ENCODE measurements at places on chromosomes 2 and 18.

- no peak for DNase-seq
Measured at GRCh38 chr2:20106746-20107145, 55.3 kb upstream of the LAPTM4A start.

- no peak for DNase-seq
Measured at GRCh38 chr2:239518286-239519088, 117.7 kb upstream of the HDAC4 start.

GRCh38 chr2:102181919-102182635, 4.7 kb upstream of the IL1RL2 start:
- DNase-seq, result no peak

DNA sequence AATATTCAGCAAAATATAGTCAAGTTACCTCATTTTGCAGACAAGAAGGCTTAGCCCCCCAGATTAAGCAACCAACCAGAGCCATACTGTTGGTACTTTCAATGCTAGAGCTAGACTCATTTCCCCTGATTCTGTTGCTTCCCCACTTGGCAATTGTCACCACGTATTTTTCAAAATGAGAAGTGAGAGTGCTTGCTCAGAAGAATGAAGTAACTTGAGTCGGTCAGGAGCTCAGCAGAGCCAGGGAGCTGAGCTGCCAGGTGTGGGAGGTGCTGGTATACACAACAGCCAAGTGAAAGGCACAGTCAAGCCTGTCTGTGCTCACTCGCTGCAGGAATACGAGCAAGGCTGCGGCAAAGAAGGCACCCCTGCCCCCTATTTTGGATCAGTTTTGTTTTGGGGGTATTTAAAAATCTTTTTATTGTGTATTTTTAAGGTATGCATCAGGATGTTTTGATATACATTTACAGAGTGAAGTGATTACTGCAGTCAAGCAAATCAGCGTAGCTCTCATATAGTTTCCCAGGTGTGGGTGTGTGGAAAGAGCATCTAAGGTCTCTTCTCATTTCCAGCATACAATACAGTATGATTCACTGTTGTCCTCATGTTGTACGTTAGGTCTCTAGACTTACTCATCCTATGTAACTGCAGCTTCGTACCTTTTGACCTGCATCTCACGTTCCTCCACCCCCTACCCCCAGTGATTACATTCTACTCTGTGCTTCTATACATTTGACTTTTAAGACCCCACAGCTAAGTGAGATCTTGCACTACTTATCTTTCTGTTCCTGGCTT, 62.4 kb downstream of the MRPS9 start:
- DNase-seq, result no peak

DNA sequence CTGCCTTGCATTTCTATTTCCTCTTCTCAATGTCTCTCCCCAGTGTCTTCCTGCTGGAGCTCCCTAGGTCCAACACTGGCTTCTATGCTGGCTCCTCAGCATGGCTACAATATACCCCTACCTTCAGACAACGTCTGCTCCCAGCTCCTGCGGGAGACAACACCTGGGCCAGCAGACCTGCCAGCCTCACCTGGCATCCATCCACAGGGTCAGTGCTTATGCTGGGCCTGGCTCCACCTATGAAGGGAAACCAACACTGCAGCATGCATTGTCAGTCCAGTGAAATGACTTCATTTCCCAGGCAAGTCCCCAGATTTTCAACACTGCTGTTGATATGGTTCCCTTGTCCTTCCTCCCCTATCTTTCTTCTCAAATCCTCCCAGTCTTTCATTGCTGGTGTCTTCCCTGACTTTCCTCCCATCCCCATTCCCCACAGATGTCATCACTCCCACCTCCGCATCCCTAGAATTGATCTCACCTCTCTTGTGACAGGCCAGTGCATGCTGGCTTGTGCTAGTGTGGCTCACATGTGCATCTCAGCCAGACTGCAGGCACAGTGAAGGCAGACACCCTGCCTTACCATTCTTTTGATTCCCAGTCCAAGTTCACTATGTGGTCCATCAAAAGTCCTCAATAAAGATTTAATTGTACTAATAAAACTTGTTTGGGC, 98.0 kb downstream of the MYO5B start:
- DNase-seq, result no peak

GRCh38 chr2:39728941-39729351, 50.1 kb downstream of the THUMPD2 start:
- no peak for DNase-seq

GRCh38 chr18:23933407-23933806, 81.1 kb upstream of the TTC39C start:
- DNase-seq, result no peak

- no peak for DNase-seq
Measured at GRCh38 chr18:7898181-7898580, 331.1 kb downstream of the PTPRM start.

DNA sequence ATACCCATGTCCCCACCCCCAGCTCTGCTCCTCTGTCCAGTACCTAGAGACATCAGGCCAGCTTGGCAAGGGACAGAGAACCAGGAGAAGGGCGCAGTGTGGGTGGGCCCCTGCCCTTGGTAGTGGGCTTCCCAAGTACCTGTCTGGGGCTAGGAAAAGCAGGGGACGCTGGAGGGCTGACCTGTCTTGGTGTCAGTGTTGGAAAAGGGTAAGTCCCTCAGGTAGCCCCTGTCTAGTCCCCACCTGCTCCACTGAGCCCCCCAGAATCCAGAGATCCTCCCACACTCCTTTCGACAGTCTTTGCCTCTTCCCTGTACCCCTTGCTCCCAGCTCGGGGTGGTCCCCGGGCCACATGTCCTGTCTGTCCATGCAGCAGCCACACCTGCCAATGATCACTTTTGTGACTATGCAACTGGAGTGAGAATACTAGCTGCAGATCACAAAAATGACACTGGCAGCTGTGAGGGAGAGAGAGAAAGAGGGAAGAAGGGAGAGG, 14.6 kb downstream of the DNAJB2 start:
- DNase-seq, result no peak

GRCh38 chr18:55384551-55385275, 203.3 kb downstream of the TCF4 start:
- no peak for DNase-seq

- DNase-seq, result no peak
Measured at GRCh38 chr2:172440795-172441194, 13.4 kb downstream of the ITGA6 start.

GRCh38 chr2:72090781-72091482, 56.7 kb downstream of the CYP26B1 start:
- no peak for DNase-seq

DNA sequence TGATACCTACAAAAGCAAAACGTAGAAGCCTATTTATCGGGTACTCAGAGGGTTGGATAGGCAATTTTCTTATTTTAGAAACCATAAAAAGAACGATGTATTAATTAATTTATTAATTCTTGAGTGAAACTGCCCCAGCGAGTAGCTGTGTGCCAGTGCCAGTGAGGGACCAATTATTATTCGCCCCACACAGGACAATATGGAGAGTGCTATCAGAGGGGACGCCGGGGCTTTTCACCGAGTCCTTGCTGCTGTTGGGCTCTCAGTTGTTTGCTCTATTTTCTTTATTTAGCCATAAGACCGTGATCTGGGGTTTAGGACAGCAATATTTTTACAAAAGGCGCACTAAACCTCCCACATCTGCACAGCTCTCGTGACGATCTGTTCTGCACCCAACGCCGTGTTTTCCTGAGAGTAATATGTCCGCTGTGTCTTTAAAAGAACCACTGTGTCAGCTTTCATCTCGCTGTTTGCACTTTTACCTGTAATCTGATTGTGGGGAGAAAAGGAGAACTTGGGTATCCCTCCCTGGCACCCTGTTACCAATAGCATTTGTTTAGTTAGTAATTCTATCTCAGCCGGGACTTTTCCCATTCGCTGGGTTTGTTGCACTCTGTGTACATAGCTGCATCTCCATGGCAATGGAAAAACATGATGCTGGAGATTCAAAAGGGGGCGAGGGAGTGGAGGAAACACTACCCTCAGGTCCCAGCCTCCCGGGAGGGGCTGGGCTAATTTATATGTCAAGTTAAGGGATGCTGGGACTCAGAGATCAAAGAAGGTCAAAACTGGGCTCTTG, 30.1 kb upstream of the ZNF516 start:
- DNase-seq, result no peak
